ENCODE measurements at places on chromosomes 2 and 18.
A peak's percentile ranks its signal among the peaks of the same experiment; 100 is the strongest.

GRCh38 chr2:74162951-74163350 is 15.2 kb upstream of the BOLA3 start:
- no peak for DNase-seq
- H3K27ac ChIP-seq: no peak overlapping the region
- no peaks in the 10 kb centered on the region for H3K27me3 ChIP-seq
- no peaks in the 10 kb centered on the region for H3K4me1 ChIP-seq
- peaks cover 38% of the 10 kb centered on the region for H3K36me3 ChIP-seq

GRCh38 chr2:181334158-181334826 is 122.9 kb upstream of the ITGA4 start:
- no peaks in the 10 kb centered on the region for H3K36me3 ChIP-seq
- no peaks in the 10 kb centered on the region for H3K4me1 ChIP-seq

DNA sequence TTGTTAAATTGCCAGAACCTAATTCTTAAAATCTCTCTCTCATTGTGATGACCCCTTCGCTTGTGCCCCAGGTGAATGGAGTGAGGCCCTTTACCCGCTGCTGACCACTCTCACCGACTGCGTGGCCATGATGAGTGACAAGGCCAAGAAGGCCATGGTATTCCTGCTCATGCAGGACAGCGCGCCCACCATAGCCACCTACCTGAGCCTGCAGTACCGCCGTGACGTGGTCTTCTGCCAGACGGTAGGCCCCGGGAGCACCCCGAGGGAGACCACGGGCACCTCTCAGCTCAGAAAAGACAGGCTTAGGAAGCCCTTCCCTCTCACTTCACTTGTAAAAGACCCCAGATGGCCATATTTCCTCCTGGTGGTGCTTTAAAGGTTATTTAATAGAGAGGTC is 44.9 kb downstream of the COA5 start:
- DNase-seq: no peak
- no peak overlapping the region for H3K27ac ChIP-seq
- no peaks in the 10 kb centered on the region for H3K36me3 ChIP-seq
- no peaks in the 10 kb centered on the region for H3K4me1 ChIP-seq
- H3K27me3 ChIP-seq: no peaks in the 10 kb centered on the region

GRCh38 chr2:138500592-138501424 is 762 bp upstream of the SPOPL start:
- H3K27me3 ChIP-seq: no peaks in the 10 kb centered on the region
- peaks cover 24% of the 10 kb centered on the region for H3K4me1 ChIP-seq
- no peak for DNase-seq
- H3K4me3 ChIP-seq: peak overlapping the region; percentile 96

DNA sequence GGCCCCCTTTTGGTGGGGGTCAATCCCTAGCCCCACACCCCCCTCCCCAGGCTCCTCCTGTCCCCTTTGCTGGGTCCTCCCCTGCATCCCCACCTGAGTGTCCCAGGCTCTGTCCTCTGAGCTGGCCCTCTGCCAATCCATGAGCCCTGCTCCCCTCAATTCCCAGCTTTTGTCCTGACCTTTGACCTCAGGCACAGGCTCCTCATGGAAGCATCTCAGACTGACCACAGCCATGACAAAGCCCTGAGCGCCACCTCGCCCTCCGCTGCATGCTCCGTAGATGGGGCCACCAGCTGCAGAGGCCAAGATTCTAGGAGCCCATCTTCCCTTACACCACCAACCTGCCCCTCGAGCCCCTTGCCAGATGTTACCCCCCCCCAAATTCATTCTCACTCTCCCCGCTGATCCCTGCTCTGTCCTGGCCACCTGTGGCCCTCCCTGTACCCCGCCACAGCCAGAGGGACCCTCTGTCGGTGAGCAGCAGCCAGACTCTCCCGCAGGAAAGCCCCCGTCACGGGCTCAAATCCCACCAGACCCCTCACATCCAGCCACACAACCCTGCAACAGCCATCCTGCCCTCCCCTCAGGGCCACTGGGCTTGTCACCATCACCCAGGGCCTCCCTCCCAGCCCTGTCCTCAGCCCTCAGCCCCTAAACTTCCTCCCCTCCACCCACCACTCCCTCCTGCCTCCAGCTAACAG is 206.0 kb downstream of the MGAT5 start:
- DNase-seq: no peak
- no peaks in the 10 kb centered on the region for H3K4me1 ChIP-seq
- no peaks in the 10 kb centered on the region for H3K27me3 ChIP-seq
- no peaks in the 10 kb centered on the region for H3K36me3 ChIP-seq

- H3K36me3 ChIP-seq: no peaks in the 10 kb centered on the region
- no peak for DNase-seq
- no peak overlapping the region for H3K4me3 ChIP-seq
- peaks cover 10% of the 10 kb centered on the region for H3K4me1 ChIP-seq
Measured at GRCh38 chr2:88602022-88602421, 25.2 kb downstream of the EIF2AK3 start.

DNA sequence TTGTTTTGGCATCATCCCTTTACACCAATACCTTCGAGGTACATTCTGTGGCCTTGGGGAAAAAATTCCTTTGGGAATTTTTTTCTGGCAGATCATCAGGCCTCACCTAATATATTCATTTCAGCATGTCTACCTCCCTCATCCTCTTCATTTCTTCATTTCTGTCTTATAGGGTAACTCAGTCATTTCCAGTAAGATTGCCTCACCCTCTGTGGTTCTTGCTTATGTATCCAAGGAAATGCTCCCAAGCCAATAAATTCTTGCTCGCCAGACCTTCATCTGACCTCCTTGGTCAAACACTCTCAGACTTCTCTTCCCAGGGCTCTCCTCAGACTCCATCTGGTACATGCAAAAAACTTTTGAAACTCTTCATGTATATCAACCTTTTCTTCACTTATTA is 265.6 kb downstream of the TMX3 start:
- no peaks in the 10 kb centered on the region for H3K27me3 ChIP-seq
- H3K27ac ChIP-seq: no peak overlapping the region
- H3K4me1 ChIP-seq: no peaks in the 10 kb centered on the region
- no peak for DNase-seq
- H3K36me3 ChIP-seq: no peaks in the 10 kb centered on the region

- H3K27me3 ChIP-seq: peaks cover 5% of the 10 kb centered on the region
- no peaks in the 10 kb centered on the region for H3K36me3 ChIP-seq
- no peak for DNase-seq
- H3K27ac ChIP-seq: no peak overlapping the region
- H3K4me3 ChIP-seq: no peak overlapping the region
- no peaks in the 10 kb centered on the region for H3K4me1 ChIP-seq
Measured at GRCh38 chr2:128776461-128777195, 458.0 kb upstream of the HS6ST1 start.

DNA sequence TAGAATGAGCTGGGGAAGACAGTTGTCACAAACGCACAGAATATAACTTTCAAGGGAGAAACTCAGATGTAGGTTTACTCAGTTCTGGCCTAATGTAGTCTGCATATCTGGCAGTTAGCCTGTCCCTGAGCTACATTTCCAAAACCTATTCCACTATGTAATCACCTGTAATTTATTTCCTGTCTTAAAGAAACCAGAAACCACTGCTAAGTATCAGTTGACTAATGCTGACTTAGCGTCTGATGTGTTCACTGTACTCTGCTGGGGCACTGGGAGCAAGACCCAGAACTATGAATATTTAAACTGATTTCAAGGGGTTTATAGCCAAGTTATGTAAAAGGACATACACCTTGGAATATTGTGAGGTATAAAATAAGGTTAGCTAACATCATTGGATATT is 1995.2 kb upstream of the PIK3C3 start:
- H3K4me3 ChIP-seq: no peak overlapping the region
- H3K36me3 ChIP-seq: no peaks in the 10 kb centered on the region
- no peak overlapping the region for H3K27ac ChIP-seq
- DNase-seq: no peak

- DNase-seq: no peak
- H3K4me3 ChIP-seq: no peak overlapping the region
- H3K4me1 ChIP-seq: no peaks in the 10 kb centered on the region
- H3K36me3 ChIP-seq: peaks cover 8% of the 10 kb centered on the region
- H3K27me3 ChIP-seq: no peaks in the 10 kb centered on the region
- H3K27ac ChIP-seq: no peak overlapping the region
Measured at GRCh38 chr2:135694711-135695110, 46.9 kb upstream of the UBXN4 start.

DNA sequence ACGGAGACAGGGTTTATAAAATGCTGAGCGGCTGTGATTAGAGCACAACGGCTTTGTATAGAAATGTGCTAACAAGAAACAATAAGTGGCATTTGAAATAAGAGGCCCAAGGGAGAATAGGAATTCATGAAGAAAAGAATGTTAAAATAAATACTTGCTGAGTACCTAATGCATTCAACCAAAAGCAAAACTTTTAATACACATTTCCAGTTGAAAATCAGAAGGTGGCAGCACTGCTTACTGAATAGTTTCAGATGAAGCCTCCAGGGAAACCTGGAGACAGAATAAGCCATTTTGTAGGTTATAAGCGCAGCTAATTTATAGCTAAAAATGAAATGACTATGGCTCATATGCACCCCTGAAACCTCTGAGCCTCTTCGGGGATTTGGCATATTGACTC is 286.6 kb downstream of the DPP10 start:
- H3K4me1 ChIP-seq: no peaks in the 10 kb centered on the region
- no peaks in the 10 kb centered on the region for H3K27me3 ChIP-seq
- no peak for DNase-seq
- H3K27ac ChIP-seq: no peak overlapping the region
- no peaks in the 10 kb centered on the region for H3K36me3 ChIP-seq

DNA sequence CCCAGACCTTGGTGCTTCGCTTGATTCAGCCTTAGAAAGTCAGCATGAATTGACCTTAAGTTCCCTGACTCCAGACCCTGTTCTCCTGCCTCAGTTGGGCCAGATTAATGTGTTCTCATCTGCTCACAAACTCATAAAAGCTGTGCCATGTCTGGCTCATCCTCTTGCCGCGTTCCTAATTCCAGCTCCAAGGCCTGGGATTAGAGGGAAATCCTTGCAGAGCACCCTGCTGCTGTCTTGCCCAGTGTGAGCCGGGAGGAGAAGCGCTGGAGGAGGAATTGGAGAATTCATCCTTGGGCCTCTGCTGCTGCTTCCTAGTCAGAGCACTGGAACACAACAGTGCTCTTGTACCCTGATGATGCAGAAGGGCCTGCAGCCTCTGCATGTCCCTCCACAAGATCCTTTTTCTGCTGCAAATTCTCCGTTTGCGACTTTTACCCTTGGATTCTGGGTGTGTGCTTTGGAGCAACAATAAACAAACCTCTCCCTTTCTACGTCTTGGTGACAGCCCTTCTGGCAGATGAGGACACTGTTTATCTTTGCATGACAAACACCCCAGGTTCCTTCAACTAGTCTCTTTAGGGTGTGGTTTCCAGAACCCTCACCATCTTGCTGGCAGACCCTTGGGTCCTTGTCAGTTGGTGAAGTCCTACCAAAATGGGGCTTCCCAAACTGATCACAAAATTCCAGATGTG is 46.9 kb upstream of the CNGA3 start:
- no peak overlapping the region for H3K4me3 ChIP-seq
- H3K27me3 ChIP-seq: peaks cover 3% of the 10 kb centered on the region
- no peaks in the 10 kb centered on the region for H3K4me1 ChIP-seq
- H3K36me3 ChIP-seq: no peaks in the 10 kb centered on the region

GRCh38 chr2:39737661-39738060 is 41.4 kb downstream of the THUMPD2 start:
- H3K4me1 ChIP-seq: no peaks in the 10 kb centered on the region
- DNase-seq: no peak
- H3K27me3 ChIP-seq: no peaks in the 10 kb centered on the region
- no peak overlapping the region for H3K27ac ChIP-seq

GRCh38 chr2:174587579-174587978 is 10.0 kb downstream of the WIPF1 start:
- H3K36me3 ChIP-seq: no peaks in the 10 kb centered on the region
- H3K27ac ChIP-seq: no peak overlapping the region
- no peak for DNase-seq

GRCh38 chr2:171878481-171878993 is 15.5 kb downstream of the SLC25A12 start:
- no peaks in the 10 kb centered on the region for H3K27me3 ChIP-seq
- H3K4me1 ChIP-seq: peaks cover 5% of the 10 kb centered on the region
- H3K27ac ChIP-seq: no peak overlapping the region
- no peaks in the 10 kb centered on the region for H3K36me3 ChIP-seq
- H3K4me3 ChIP-seq: no peak overlapping the region
- no peak for DNase-seq

DNA sequence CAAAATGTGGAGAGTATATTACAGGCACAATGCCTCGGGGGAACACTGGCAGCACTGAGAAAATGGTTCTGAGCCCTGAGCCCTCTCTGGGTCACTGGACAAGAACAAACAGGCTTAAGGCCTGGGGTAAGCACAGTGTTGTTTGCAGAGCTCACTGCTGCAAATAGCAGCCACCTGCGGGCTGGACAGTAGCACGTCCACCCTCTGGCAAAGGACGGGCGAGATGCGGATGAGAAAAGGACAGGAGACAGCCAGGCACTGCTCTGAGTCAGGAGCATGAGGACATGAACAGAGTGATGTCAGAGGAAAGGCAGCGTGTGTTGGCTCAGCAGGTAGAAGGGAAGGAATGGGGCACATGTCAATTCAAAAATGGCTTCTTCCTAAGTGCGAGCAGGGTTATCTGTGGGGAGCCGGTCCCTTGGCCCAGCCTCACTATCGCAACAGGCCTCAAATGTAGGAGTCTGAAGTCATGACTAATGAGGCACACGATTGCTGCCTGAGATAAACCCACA is 25.9 kb upstream of the NEB start:
- no peak overlapping the region for H3K4me3 ChIP-seq
- no peaks in the 10 kb centered on the region for H3K36me3 ChIP-seq
- no peaks in the 10 kb centered on the region for H3K27me3 ChIP-seq
- no peaks in the 10 kb centered on the region for H3K4me1 ChIP-seq

DNA sequence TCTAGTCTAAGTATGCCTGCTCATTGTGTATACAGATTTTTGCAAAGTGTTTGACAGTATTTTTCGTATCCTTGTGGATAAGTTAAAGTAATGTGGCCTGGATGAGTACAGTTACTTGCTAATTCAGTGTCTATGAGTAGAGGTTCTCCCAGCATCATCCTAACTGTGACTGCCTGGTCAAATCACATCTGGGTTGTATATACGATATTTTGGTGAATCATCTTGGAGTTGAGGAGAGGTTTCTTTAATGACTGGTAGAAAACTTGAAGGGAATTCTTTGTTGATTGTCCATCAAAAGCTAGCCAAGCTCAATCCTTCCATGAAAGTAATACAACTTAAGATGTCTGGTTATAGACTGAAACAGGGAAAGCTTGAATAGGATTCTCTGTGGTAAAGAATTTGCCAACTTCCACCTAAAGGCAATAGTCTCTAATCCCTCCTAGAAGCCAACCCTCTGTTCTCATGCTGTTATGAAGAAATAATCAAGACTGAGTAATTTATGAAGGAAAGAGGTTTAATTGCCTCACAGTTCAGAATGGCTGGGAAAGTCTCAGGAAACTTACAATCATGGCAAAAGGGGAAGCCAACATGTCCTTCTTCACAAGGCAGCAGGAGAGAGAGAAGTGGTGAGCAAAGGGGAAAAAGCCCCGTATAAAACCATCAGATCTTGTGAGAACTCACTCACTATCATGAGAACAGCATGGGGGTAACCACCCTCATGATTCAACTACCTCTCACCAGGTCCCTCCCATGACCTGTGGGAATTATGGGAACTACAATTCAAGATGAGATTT is 19.4 kb upstream of the RALBP1 start:
- H3K27me3 ChIP-seq: no peaks in the 10 kb centered on the region
- no peaks in the 10 kb centered on the region for H3K4me1 ChIP-seq
- DNase-seq: no peak
- no peaks in the 10 kb centered on the region for H3K36me3 ChIP-seq

All from Panc1 (cell line).